ENCODE measurements at places on chromosomes 12 and 14.

DNA sequence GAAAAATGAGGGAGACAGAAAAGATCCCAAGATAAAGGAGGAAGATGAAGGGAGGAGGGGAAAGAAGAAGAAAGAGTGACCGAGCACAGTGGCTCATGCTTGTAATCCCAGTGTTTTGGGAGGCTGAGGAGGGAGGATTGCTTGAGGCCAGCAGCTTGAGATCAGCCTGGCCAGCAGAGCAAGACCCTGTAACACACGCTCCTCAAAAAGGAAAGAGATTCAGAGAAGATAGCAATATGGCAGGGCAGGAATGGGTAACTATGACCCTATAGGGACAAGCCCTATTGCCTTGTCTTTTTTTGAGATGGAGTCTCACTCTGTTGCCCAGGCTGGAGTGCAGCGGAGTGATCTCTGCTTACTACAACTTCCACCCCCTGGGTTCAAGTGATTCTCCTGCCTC is 116.9 kb upstream of the MAP1LC3B2 start:
- no peak for DNase-seq
- H3K36me3 ChIP-seq: no peaks in the 10 kb centered on the region
- H3K27me3 ChIP-seq: no peaks in the 10 kb centered on the region
- no peak overlapping the region for H3K27ac ChIP-seq
- H3K4me3 ChIP-seq: no peak overlapping the region

GRCh38 chr12:97637770-97638169 is 175.2 kb downstream of the RMST start:
- H3K27me3 ChIP-seq: no peaks in the 10 kb centered on the region
- H3K4me1 ChIP-seq: no peaks in the 10 kb centered on the region
- no peaks in the 10 kb centered on the region for H3K36me3 ChIP-seq
- no peak overlapping the region for H3K4me3 ChIP-seq
- no peak overlapping the region for H3K27ac ChIP-seq

GRCh38 chr14:65128096-65128495 is 25.8 kb upstream of the MAX start:
- no peak overlapping the region for H3K27ac ChIP-seq
- H3K4me1 ChIP-seq: no peaks in the 10 kb centered on the region
- H3K4me3 ChIP-seq: no peak overlapping the region
- peaks cover 16% of the 10 kb centered on the region for H3K27me3 ChIP-seq
- DNase-seq: no peak

- DNase-seq: no peak
- no peak overlapping the region for H3K27ac ChIP-seq
- no peaks in the 10 kb centered on the region for H3K36me3 ChIP-seq
- H3K27me3 ChIP-seq: peaks cover 4% of the 10 kb centered on the region
- H3K4me1 ChIP-seq: no peaks in the 10 kb centered on the region
These were observed 150.1 kb downstream of the TSPAN9 start for GRCh38 chr12:3227076-3227975.

- no peak overlapping the region for H3K27ac ChIP-seq
- H3K4me1 ChIP-seq: no peaks in the 10 kb centered on the region
- no peak for DNase-seq
- H3K36me3 ChIP-seq: no peaks in the 10 kb centered on the region
- no peak overlapping the region for H3K4me3 ChIP-seq
These were observed 28.7 kb downstream of the LMNTD1 start for GRCh38 chr12:25524366-25524765.
